Suppressor macrophage treated with lipopolysaccharide for 4 hours (primary cell): ENCODE measurements at places on chromosomes 6 and 20.

GRCh38 chr20:33842346-33842745 is 31.2 kb downstream of the CHMP4B start:
- DNase-seq: no peak

GRCh38 chr6:55826941-55827340 is 48.4 kb downstream of the BMP5 start:
- DNase-seq: no peak

DNA sequence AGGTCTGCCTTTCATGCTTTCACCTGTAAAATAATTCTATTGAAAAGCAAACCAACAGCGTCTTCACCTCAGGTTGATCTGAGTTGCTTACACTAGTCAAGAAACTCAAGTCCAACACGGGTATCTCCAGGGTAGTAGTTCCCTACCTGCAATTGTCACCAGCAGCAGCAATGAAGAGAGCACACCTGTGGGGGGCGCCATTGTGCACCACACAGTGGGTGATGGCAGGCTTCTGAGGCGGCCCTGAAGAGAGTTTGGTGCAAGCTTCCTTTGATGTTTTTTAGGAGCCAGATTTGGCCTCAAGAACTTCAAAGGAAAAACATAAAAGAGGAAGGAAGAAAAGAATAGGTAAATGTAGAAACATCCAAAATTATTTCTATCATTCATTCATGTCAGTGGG is 45.1 kb downstream of the KIAA0319 start:
- DNase-seq: no peak

GRCh38 chr6:75090576-75090975 is 115.3 kb downstream of the COL12A1 start:
- no peak for DNase-seq

DNA sequence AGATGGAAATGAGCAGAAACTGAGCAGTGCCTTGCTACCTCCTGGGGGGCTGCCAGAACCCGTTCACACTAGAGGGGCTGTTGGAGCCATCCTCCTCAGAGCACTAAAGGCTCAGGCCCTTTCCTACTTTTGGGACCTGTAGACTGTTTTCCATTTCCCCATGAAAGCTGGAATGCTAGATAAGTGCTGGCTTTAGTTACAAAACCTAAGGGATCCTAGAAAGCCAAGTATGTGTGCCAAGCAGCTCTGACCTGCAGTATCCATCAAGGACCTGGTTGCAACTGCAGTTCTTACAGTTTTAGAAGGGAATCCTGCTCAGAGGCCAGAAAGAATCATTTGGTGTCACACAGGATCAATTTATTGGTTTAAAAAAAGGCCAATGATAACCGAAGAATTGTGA is 176.7 kb upstream of the COL21A1 start:
- no peak for DNase-seq
